ENCODE measurements at places on chromosomes 7 and 10.

- DNase-seq, result no peak
These were observed 177.0 kb downstream of the PRKAG2 start for GRCh38 chr7:151699928-151700319.

- DNase-seq, result no peak
These were observed 52.2 kb downstream of the PDGFA start for GRCh38 chr7:467393-467828.

- DNase-seq, result no peak
These were observed 19.6 kb downstream of the GRID1 start for GRCh38 chr10:86346799-86347665.

DNA sequence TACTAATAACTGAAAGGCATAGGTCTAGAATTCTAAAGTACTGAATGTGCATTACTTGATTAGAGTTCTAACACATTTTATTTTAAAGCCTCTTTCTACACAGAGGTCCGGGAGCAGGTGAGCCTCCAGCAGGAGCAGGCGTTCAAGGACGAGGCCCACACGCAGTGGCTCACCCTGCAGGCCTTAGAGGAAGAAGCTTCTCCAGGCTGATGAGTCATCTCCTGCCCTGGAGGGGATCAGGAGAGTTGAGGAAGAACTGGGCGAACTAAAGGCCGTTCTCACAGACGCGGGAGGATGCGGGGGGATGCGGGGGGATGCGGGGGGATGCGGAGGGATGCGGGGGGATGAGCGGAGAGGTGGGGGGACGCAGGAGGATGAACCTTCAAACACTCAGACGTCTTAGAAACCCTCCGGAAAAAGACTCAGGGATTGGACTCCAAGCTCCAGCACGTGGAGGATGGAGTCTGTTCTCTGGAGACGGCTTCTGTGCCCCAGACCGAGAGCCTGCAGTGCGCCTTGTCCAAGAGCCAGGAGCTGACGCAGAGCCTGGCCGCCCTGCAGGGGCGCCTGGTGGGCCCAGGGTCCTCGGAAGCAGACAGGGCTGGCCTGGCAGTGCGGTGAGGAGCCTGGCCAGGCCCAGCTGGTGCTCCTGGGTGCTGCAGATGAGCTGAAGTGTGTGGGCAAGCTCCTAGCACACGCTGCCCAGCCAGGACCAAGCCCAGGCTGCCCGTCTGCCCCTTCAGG is 433.7 kb upstream of the TPK1 start:
- no peak for DNase-seq

DNA sequence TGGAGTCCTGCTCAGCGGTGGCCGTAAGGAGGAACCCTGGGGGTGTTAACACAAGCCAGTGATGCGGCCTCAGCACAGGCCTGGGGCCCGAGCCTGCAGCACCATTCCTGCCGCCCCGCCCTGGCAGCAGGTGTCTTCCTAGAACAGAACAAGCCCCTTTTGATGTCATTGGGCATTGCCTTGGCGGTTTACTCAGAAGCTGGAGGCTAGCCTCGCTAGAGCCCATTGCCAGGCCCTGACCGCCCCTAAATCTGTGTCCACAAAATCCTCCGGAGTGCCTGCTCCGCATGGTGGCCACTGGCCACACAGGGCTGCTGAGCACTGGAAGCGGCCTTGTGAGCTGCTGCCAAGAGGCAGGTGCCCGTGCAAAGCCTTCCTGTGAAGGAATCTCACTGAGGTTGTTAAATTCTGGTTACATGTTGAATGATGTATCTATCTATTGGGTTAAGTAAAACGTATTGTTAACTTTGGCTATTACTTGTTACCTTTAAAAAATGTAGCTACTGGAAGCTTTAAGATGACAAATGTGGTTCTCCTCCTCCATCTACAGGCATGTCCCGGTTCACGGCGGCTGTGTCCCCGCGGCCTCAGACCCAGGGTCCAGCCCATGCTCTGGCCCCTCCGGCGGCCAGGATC is 1.2 kb upstream of the INPP5A start:
- no peak for DNase-seq

GRCh38 chr10:13969792-13970140 is 361.0 kb downstream of the FRMD4A start:
- no peak for DNase-seq

DNA sequence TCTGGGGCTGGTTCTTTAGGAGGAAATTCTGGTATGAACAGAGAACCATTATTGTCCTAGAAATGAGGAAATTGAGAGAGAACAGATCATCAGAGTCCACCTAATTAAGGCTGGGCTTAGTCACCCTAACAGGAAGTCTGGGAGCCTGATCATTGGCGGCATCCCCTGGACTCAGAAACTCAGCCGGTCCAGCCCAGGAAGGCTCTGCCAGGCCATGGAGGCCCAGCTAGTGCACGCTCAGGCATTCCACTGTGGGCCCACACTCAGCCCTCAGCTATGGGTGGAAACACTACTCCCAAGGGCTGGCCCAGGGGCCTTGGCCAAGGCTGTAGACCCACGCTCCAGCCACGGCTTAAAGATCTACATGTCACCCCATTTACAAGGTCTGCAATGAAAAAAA is 109.2 kb downstream of the PTPN20 start:
- DNase-seq, result no peak

DNA sequence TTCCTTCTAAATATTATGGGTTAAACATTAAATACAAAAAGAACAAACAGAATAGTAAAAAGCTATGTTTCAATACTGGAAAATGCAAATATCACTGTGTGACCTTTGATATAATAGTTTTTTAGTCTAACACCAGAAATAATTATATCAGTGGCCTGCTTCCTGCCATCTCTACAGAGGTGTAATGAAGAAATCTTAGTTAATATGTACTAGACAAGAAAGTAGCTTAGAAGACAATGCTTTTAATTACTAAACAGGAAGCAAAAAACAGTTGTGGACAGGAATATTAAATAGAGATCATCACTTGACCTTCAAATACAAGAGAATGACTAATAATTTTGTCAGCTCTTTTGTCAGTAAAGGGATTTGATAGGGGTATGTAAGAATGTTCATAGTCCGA is 47.4 kb upstream of the LRRN3 start:
- DNase-seq, result no peak

- DNase-seq, result peak; percentile 74
These were observed 352.0 kb downstream of the PCLO start for GRCh38 chr7:82810558-82811259.

GRCh38 chr10:132111871-132112341 is 46.2 kb downstream of the JAKMIP3 start:
- no peak for DNase-seq

DNA sequence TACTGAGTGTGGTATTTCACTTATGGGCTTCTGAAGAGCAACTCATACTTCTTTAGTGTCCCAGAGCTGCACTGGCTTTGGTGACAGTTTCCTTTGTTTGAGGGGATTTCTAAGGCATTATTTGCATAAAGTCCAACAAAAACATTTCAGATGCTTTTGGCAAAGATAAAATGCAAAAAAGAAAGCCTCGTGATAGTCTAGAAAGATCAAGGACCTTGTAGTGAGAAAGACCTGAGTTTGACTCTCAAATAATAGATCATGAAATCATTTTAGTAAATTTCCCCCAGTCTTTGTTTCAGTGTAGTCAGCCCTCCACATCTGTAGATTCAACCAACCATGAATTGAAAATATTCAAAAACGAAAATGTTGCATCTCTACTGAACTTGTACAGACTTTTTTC is 107.4 kb downstream of the EEPD1 start:
- DNase-seq, result no peak

DNA sequence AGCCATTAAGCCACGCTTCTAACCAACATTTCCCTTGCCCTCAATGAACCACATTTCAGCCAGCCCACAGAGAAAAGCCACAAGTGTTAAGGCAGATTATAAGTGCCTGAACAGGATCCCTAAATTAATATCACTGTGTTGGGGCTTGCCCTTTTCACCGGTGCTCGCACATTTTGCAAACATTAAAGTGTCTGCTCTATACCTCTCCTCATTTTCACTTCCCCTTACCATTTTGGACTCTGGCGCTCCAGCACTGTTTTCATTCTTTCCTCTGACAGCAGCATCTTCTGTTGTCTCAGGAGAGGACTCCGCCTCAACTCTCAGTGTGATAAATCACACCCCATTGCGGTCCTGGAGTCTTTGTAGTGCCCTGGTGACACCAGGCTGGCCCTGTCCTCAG is 274.2 kb downstream of the BAMBI start:
- DNase-seq, result no peak

GRCh38 chr10:74963549-74963948 is 137.1 kb downstream of the KAT6B start:
- no peak for DNase-seq

- no peak for DNase-seq
These were observed 213.0 kb downstream of the ABCA13 start for GRCh38 chr7:48384180-48384752.

DNA sequence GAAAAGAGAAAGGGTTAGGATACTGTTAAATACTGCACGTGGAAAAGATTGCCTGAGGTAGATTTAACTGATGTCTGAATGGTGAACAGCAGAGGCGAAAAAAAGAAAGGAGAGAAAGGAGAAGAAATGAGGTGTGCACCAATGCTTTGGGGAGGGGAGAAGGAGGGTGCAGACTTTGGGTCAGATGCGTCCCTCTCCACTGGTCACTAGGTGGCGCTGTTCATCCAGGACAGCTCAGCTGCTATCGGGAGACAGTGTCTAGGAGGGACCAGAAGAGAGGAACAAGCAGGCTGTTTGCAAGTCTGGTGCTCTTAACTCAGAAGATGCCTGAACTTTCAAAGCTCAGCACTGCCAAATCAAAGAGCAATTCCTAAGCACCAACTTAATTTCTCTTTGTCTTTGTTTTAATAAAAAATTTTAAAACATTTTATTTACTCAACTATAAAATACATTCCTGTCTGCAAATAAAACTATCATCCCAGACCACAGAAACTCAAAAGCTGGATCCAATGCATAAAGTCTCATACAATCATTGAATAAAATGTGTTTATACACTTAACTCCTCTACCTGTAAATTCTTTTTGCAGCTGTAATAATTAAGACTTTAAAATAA is 83.9 kb upstream of the PDLIM1 start:
- peak; percentile 59 for DNase-seq

DNA sequence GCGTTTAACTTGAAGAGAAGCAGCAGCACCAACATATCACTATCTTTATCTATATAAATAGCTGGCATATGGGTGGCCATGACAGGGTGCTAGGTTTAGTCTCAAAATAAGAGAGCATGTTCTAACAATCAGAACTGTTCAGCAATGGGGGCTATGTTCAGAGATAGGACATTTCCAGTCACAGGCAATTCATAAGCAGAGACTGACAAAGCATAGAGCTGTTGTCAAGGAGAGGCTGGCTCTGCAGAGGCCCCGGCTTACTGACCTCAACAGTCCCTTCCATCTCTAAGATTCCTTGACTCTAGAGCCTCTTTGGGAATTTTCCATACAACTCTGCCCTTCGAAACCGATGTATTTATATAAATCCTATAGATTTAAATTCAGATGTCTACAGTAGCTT is 17.2 kb downstream of the ANK3 start:
- no peak for DNase-seq

DNA sequence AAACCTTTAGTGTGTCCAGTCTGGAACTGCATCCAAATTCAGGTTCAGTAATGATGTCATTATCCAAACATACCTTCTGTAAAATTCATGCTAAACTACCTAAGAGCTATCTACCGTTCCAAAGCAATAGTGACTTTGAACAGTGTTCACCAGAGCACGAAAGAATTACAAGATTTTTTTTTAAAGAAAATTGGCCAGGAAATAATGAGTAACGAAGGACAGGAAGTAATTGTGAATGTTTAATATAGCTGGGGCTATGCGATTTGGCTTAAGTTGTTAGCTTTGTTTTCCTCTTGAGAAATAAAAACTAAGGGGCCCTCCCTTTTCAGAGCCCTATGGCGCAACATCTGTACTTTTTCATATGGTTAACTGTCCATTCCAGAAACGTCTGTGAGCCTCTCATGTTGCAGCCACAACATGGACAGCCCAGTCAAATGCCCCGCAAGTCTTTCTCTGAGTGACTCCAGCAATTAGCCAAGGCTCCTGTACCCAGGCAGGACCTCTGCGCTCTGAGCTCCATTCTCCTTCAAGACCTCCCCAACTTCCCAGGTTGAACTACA is 694 bp upstream of the FAS start:
- DNase-seq, result no peak

GRCh38 chr10:35821339-35821911 is 179.3 kb upstream of the FZD8 start:
- DNase-seq, result no peak

GRCh38 chr7:151537818-151538561 is 18.3 kb upstream of the RHEB start:
- no peak for DNase-seq

DNA sequence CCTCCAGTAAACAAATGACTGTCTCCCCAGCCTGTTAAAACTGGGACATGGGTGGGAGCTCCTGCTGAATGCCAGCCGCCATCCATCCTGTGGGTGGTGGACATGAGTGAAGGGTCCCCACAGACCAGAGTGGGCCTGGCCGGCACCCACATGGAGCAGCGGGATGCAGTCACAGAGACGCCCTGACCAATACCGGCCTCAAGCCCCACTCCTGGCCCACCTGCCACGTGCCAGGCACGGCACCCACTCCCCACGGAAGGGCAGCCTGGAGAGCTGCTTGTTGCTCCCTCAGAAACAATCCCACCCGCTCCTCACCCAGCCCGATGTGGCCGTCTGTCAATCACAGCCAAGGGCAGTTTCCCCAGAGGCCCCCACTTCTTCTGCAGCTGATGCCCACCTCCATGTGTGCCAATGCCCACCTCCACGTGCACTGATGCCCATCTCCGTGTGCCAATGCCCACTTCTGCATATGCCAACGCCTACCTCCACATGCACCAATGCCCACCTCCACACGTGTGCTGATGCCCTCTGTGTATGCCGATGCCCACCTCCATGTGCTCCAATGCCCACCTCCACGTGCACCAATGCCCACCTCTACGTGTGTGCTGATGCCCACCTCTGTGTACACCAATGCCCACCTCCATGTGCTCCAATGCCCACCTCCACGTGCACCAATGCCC is 42.8 kb upstream of the DNAAF5 start:
- no peak for DNase-seq

DNA sequence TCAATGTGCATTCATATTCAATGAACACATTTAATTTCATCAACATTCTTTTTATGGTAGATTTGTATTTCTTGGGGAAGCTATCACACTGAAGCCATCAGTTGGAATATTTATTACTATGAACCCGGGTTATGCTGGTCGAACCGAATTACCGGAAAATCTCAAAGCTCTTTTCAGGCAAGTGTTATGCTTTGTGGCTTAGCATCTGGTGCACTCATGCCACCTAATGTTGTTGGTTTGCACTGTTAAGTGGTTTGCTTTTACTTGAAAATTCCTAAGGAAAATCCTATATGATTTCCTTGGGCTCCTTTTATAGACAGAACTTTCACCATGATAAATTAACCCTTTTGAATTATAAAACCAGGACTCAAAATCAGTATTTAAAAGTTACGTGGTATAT is 147.9 kb downstream of the DNAH11 start:
- no peak for DNase-seq

GRCh38 chr7:22116451-22117030 is 170.8 kb upstream of the CDCA7L start:
- no peak for DNase-seq

- DNase-seq, result no peak
These were observed 4.8 kb upstream of the TAF3 start for GRCh38 chr10:7813481-7813880.

GRCh38 chr10:14536241-14537213 is 205.8 kb upstream of the FRMD4A start:
- DNase-seq, result peak; percentile 52
